ENCODE measurements at places on chromosomes 1 and 21.

DNA sequence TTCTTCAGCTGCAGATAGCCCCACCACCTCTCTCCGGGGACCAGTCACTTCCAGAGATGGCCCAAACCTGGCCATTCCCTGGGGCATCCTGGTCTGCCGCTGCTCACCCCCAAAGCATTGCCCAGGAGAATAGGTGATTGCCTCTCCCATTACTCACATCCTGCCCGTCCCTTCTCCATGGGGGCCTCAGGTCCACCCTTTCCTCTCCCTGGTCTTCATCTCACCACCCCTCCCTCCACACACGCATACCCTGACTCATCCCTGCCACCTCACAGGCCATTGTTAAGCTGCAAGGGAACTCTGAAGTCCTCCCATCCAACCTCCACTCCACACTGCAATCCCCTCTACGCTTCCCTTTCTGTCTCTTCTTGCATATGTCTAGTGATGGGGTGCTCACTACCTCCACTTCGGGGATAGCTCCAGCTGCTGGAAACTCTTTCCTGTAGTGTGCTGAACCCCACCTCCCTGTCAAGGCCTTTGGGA lies at the start of gene PLEKHG5:
Gene PLEKHG5 (minus strand): TSS at position 188 of the 483 bp plus-strand sequence. CDS start 14,096 bp downstream, outside the sequence.
- peaks cover 34% of the 10 kb centered on the region for H3K27me3 ChIP-seq
- H3K36me3 ChIP-seq: no peaks in the 10 kb centered on the region
- no peak for DNase-seq
- peak within 1 kb of the TSS; percentile 56 for H3K27ac ChIP-seq

DNA sequence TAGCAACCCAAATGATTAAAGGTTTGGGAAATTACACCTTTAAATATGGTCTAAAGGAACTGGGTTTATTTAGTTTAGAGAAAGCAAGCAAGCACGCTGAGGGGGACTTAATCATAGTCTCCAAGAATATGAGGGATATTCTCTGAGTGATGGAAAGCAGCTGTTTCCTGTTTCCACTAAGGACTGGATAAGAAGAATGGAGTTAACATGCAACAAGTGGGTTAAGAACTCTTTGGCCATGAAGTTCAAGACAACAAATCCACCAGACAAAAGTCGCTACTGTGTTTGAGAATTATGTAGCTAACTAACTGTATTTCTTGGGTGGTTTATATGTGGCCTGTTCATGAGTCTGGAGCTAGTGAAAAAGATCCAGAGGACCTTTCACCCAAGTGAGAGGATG lies 85.7 kb downstream of the TGFB2 start:
- H3K4me3 ChIP-seq: no peak overlapping the region
- H3K27me3 ChIP-seq: peaks cover 5% of the 10 kb centered on the region
- H3K4me1 ChIP-seq: no peaks in the 10 kb centered on the region
- no peak overlapping the region for H3K27ac ChIP-seq
- no peaks in the 10 kb centered on the region for H3K36me3 ChIP-seq

DNA sequence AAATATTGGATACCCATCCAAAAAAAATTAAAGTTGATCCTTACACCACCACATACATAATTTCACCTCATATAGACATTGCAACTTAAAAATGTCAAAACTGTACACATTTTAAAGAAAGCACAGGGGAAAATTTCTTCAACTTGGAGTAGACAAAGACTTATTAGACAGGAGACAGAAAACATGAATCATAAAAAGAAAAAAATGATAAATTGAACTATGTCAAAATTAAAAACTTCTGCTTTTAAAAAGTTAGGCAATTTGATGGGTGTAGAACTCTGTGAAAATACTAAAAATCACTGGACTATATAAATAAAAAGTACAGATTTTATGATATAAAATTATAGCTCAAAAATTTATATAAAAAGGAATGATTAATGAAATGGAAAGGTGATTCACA lies 4.4 kb upstream of the OR10K1 start:
- no peaks in the 10 kb centered on the region for H3K4me1 ChIP-seq
- no peak for DNase-seq
- no peak overlapping the region for H3K27ac ChIP-seq
- H3K4me3 ChIP-seq: no peak overlapping the region

GRCh38 chr21:41227357-41228005 lies 59.5 kb downstream of the BACE2 start:
- H3K27me3 ChIP-seq: peaks cover 16% of the 10 kb centered on the region
- H3K4me1 ChIP-seq: no peaks in the 10 kb centered on the region
- H3K27ac ChIP-seq: no peak overlapping the region
- no peaks in the 10 kb centered on the region for H3K36me3 ChIP-seq
- DNase-seq: no peak

- peaks cover 6% of the 10 kb centered on the region for H3K27me3 ChIP-seq
- no peak overlapping the region for H3K27ac ChIP-seq
- no peak for DNase-seq
- H3K4me3 ChIP-seq: no peak overlapping the region
Observed at GRCh38 chr1:24190983-24191461, 3.9 kb upstream of the IFNLR1 start.

DNA sequence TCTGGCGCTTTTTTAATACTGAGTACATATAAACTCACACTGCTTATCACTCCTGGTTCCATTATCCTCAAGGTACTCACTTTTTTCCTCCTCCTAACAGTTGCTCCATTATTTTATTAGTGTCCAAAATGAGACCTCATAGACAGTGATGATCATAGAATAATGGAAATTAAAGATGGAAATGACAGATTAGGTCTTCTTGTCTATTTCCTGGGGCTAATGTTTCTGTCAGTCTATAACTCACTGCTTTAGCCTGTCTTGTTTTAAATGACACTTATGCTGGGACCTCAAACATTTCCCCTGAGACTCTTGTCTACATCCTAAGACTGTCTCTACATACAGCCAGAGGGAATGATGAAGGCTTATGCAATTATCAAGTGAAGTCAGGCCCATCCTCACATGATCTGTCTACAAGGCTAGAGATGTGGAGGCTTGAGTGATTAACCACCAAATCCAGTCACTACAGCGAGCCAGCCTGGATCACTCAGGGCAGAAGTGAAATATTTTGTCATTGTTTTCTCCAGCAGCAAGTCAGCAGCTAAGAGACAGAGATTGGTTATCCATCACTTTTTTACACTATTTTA lies 152.1 kb downstream of the ASTN1 start:
- no peaks in the 10 kb centered on the region for H3K36me3 ChIP-seq
- DNase-seq: no peak
- no peak overlapping the region for H3K4me3 ChIP-seq
- no peak overlapping the region for H3K27ac ChIP-seq
- no peaks in the 10 kb centered on the region for H3K27me3 ChIP-seq

DNA sequence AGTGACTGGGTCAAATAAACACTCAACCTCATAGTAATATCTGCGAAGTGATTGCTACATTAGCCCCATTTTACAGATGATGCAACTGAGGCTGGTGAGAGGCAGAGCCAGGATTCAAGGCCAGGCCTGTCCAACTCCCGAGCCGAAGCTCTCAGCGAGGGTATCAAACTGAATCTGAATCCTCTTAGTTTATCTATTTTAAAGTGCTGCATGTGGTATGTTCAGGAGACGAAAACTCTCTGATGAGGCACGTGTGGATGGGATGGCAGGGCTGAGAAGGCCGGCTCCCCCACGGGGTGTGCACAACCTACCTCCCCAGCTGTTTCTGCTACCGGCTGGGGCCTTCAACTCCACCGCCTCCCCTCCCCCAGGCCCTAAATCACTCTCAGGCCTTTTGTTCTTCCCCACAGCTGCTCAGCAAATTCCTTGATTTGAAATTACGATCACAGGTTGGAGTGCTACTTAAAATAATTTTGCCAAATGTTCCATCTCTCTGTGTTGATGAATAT lies 171.8 kb downstream of the TOMM20 start:
- no peak for DNase-seq
- peaks cover 44% of the 10 kb centered on the region for H3K4me1 ChIP-seq
- H3K27me3 ChIP-seq: no peaks in the 10 kb centered on the region

- H3K4me1 ChIP-seq: peaks cover 9% of the 10 kb centered on the region
- no peak overlapping the region for H3K27ac ChIP-seq
- H3K36me3 ChIP-seq: no peaks in the 10 kb centered on the region
- peak; percentile 52 for DNase-seq
- no peak overlapping the region for H3K4me3 ChIP-seq
- H3K27me3 ChIP-seq: no peaks in the 10 kb centered on the region
Observed at GRCh38 chr1:9784508-9785133, 39.1 kb downstream of the CLSTN1 start.

DNA sequence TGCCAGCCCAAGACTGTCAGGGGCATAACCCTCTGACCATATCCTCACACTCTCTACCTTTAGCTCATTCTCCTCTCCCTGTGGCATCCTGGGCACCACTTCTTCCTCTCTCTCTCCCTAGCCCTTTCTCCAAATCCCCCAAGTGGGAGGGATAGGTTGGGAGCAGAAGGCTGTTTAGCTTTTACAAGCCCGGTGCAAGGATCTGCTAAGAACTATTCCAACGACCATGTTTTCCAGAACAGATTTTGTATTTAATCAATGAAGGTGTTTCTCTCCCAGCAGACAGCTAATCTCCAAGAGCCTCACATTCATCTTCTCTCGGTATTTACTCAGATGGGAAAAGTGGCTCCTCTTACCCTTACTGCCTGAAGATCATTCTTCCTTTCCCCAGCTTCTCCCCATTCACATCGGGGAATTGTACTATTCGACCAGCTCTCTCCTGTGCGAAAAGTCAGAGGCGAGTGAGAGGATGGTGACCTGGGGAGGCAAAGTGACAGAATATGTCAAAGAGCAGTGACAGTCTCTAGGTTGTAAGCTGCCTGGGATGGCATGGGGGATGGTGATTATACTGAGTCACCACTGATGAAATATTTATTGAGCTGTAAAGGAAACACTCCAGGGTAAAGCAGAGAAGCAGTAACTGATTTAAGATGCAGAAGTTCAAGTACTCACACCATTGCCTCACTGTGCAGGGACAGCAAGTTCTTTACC lies 47.0 kb upstream of the RBM15 start:
- no peak overlapping the region for H3K27ac ChIP-seq
- no peaks in the 10 kb centered on the region for H3K36me3 ChIP-seq
- H3K27me3 ChIP-seq: no peaks in the 10 kb centered on the region
- no peaks in the 10 kb centered on the region for H3K4me1 ChIP-seq

GRCh38 chr1:55052221-55053142 lies 13.1 kb downstream of the PCSK9 start:
- no peaks in the 10 kb centered on the region for H3K4me1 ChIP-seq
- H3K4me3 ChIP-seq: no peak overlapping the region
- no peak overlapping the region for H3K27ac ChIP-seq

DNA sequence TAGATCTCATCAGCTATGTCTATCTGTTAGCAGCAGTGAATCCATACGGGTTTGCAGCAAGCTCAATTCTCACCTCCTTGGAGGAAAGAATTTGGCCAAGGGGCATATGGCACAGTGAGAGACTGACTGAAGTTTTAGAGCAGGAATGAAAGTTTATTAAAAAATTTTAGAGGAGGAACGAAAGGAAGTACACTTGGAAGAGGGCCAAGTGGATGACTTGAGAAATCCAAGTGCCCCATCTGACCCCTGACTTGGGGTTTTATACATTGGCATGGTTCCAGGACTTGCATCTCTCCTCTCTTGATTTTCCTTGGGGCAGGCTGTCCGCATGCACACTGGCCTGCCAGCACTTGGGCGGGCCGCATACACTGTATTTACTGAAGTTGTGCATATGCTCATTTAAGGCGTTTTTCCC lies 9.2 kb upstream of the OSBPL9 start:
- H3K27me3 ChIP-seq: no peaks in the 10 kb centered on the region
- H3K27ac ChIP-seq: no peak overlapping the region
- no peaks in the 10 kb centered on the region for H3K36me3 ChIP-seq
- no peak overlapping the region for H3K4me3 ChIP-seq

GRCh38 chr1:44587796-44588460 lies 86.4 kb downstream of the TMEM53 start:
- H3K27ac ChIP-seq: no peak overlapping the region
- H3K36me3 ChIP-seq: no peaks in the 10 kb centered on the region
- H3K4me1 ChIP-seq: no peaks in the 10 kb centered on the region
